Substantia nigra (tissue), 51 donors: ENCODE measurements at places on chromosomes 16 and 17.

- no peak for DNase-seq
Measured at GRCh38 chr17:61444075-61444474, 8.1 kb upstream of the TBX4 start.

GRCh38 chr17:19332371-19333131 is 30.0 kb downstream of the B9D1 start:
- DNase-seq = no peak

DNA sequence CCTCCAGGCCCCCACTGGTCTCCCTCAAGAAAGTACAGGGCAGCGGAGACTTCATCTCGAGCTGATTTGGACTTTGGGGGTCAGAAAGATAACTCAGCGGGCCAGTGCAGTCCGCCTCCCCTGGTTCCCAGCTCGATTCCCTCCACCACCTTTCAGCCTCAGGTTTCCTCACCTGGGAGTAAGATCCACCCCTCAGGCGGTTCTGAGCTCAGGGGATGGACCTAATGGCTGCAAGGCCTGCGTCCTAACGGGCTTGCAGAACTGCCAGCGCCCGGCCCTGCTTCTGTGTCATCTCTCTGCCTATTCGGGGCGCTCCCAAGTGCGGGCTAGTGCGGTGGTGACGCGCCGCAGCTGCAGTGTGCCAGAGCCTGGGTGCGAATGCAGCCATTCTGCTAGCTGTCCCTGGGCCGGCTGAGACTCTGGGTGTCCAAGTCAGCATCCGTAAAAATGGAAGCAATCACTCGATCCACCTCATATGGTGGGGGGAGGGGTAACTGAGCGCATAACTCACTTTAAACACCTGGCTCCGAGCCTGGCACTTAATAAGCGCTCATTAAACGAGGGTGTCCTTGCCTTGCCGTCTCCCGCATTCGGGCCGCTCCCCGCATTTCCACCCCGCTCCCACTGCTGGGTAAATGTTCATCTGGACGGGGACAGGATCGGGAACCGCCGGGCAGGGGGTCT is 129.6 kb upstream of the LHX1 start:
- no peak for DNase-seq

DNA sequence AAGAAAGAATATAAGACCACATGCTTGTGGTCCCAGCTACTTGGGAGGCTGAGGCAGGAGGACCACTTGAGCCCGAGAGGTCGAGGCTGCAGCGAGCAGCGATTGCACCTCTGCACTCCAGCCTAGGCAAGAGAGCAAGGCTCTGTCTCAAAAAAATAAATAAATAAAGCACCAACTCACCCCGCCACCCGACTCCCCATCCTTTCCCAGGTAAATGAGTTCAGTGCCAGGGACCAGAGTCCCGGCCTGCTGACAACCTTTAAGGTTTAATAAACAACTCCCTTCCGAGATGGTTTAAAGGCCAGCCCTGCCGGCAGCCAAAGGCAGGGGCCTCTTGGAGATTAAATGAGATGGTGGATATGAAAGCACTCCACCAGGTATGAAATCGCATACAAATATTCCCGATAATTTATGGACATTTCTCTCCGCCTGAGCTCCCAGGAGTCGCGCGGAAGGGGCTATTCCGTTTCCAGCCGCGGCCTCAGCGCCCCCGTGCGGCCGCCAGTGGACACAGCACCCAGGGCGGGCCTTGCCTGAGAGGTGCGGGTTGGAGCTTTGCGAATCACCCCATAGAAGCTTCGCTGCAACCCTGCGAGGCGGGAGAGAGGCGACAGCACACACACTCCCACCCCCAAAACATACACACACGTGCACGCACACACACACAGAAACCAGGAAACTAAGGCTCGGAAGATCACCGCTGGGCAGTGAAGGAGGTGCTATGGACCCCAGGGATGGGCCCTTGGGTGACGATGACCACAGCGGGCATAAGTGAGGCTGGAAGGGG is 4.0 kb upstream of the RPL38 start:
- no peak for DNase-seq

- DNase-seq = peak; percentile 86
Measured at GRCh38 chr17:35022536-35023063, 40.9 kb downstream of the RFFL start.

DNA sequence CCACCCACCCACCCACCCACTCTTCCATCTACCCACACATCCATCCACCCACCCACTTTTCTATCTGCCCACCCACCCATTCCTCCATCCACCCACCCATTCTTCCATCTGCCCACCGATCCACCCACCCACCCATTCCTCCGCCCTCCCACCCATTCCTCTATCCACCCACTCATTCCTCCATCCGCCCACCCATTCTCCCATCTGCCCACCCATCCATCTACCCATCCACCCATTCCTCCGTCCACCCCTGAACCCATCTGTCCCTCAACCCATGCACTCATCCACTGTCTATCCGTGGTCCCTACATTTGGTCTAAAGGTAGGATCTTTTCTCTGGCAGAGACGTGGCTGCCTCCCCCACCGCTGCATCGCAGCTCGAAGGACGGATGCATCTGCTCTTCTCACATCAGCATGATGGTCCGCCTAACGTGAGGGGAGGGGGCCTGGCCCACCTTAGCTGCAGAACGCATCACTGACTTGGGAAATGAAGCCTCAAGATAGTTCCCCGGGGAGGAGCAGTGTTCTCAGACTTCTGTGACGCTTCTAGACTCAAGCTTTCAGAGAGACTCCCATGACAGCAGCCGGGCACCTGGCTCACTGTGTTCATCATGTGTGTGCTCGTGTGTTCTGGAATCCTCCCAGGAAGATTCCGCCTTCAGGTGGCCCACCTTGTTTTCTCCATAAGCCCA is 17.2 kb upstream of the GSE1 start:
- no peak for DNase-seq

DNA sequence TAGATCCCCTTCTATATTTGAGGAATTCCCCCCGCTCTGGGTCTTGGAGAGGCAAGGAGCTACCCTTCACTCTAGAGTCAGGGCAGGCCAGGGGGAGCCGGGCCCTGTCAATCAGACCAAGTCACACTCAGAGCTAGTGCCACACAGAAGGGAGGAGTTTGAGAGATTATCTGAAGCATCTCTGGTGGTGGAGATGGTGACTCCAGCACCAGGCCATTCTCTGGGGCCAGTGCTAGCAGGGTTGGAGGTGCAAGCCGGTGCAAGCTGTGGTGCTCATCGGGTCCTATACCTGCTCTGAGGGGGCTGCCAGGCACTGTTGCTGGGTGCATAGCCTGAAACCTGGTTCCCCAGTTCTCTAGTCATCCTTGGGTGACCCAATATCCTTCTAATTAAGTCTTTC is 201.2 kb downstream of the COPRS start:
- DNase-seq = no peak

- DNase-seq = no peak
Measured at GRCh38 chr17:77459018-77459755, 318.4 kb downstream of the SEC14L1 start.

DNA sequence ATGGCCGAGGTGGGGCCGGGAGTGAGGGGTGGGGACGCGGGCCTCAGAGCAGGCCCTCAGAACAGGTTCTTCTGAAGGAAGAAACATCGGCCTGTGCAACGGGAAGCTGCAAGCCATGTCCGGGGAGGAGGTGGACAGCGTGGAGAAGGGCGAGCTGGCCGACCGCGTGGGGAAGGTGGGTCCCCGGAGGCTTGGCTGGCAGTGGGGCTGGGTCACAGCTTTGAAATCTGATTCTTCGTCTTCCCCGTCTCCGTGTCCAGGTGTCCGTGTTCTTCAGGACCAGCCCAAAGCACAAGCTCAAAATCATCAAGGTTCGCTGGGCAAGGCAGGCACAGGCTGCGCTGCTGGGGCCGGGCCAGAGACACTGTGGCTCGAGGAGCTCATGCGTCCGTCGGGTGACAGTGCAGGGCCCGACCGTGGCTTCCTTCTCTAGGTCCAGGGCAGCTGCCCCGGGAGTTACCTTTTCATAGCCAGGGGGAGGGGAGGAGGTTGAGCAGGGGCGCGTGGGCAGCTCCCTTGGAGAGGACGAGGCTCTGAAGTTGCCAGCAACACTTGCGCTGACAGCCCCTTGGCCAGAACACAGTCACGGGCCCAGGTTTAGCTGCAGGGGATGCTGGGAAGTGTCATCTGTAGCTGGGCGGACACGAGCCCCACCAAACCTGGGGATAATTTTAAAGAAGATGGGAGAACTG is 51.3 kb downstream of the MEAK7 start:
- no peak for DNase-seq

DNA sequence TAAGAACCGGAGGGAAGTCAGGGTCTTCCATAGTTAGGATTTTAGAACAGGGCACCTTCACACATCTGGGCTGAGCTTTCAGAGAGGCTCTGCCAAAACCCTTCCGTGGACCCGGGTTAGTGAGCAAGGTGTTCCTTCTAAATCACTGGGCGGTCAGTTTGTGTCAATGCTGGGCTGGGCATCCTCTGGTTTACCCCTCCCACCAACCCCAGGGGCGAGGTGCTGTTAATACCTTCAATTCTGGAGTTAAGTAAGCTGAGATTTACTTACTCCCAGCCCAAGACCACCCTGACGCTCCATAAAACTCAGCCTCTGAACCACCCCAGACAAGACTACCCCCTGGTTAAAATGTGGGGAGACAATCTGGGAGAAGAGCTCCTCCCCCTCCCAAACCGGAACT is 1.0 kb downstream of the TMEM92 start:
- DNase-seq = no peak

- no peak for DNase-seq
Measured at GRCh38 chr16:65837464-65837863, 529.0 kb upstream of the CDH5 start.

DNA sequence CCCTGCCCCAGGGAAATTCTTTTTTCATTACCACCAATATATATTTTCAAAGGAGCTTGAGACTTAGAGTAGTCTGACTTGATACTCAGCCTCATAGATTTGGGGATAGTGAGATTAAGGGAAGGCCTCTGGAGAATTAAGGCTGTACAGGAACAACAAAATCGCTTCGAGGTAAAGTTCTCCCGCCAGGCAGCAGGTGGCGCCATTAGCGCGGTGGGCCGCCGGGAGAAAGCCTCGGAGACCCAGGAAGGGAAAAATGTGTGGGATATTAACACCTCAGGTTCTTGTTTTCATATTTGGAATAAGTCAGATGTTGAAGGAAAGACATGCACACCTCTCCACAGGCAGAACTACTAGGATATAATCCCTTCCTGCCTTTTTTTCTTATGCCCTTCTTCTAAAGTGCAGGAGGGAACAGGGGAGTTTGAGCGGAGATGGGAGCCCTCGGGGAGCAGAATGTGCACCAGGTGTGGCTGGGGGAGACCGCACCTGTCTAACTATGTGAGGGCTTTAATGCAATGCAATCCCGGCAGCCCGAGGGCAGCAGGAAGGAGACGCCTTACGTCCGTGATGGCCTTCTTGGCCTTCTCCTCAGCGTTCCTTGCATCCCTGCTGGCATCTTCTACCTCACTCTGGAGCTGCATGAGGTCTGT is 25.9 kb downstream of the MYH3 start:
- no peak for DNase-seq

GRCh38 chr17:59637611-59638310 is 18.1 kb downstream of the CLTC start:
- no peak for DNase-seq

DNA sequence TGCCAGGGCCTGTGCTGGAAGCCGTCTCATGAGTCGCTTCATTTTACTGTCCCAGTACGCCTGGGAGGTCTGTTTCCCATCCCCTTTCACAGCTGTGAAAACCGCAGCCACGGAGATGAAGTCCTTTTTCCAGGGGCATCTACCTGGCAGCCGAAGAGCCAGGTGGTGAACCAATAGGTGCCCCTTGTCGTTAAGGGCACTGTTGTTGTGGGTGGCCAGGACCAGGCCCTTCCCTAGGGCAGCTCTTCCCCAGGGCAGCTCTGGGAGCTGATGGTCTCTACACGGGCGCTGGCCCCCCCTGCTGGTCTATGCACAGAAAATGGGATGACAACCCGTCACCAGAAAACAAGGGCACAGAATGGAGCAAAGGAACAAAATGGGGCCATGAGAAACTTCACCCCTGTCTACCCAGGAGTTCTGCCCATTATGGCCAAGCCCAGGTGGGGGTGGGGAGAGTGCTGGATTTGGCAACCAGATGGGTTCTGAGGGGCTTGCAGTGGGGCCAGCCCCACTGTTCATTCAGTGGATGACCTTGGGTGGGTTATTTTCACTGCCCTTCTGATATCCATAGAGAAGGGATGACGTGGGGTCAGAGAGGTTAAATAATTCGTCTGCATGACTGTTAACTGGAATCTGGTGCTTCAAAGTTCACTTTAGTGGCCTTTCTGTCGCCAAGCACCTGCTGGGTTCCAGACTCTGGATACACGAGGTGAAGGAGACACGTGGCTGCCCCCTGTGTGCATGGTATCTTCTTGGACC is 11.5 kb downstream of the RMI2 start:
- peak; percentile 18 for DNase-seq

GRCh38 chr16:85027349-85027957 is at the start of gene KIAA0513:
KIAA0513 (plus strand) TSS chr16:85027795; CDS start chr16:85067072, 39,277 bp downstream.
- DNase-seq = peak; percentile 96

DNA sequence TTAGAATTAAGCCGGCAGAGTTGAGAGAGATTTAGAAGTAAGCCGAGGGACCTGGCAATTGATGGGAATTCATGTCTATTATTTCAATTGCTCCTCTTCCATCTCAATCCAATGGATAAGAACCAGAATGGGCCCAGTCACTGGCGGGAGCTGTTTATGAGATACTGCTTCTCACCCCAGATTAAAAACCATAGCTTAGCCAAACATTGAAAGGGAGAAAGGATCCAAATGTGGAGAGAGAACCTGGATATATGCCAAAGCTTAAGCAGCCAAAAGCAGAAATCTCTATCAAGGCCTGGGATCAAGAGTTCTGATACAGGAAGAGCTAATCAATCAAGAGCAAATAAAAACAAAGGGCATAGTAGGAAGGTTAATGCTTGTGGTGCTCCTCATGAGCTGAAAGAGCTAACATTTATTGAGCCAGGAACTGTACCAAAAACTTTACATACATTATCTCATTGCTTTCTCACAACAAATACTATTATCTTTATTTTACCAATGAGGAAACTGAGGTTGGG is 2.8 kb downstream of the SLFN12L start:
- DNase-seq = no peak

DNA sequence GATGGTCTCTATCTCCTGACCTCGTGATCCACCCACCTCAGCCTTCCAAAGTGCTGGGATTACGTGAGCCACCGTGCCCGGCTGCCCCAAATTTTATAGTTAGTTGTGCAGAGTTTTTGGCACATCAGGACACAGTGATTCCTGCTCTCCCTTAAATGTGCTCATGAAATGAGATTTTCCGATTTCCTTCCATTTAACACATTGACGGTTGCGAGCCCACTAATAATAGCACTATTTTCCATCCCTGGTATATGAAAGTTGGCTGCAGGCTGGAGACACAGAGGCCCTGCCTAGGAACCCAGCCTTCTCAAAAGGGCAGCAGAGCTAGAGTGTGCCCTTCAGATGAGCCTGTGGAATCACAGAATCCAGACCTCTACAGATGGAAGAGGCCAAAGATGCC is 17.4 kb upstream of the MYH10 start:
- DNase-seq = no peak

GRCh38 chr16:84947996-84948850 is 63.1 kb downstream of the ZDHHC7 start:
- no peak for DNase-seq
